Esophagus muscularis mucosa (tissue), 4 donors: ENCODE measurements at places on chromosomes 5 and 9. TPM values are rescaled to one million over a fixed set of nuclear protein-coding genes. Genes with fewer than 3 reads are reported as not detected.

ELP1 gene
- total RNA-seq, result 16.2 TPM

RAD50 gene
- total RNA-seq, result 33.0 TPM

LCN9 gene
- not detected for total RNA-seq

CACNA1B gene
- total RNA-seq, result 0.33 TPM

AJM1 gene
- total RNA-seq, result 14.0 TPM

PCSK5 gene
- 32.7 TPM for total RNA-seq

LEAP2 gene
- 0.26 TPM for total RNA-seq

C5orf58 gene
- total RNA-seq, result not detected

HRH2 gene
- 3.1 TPM for total RNA-seq

PRSS3 gene
- total RNA-seq, result 1.4 TPM

DNA sequence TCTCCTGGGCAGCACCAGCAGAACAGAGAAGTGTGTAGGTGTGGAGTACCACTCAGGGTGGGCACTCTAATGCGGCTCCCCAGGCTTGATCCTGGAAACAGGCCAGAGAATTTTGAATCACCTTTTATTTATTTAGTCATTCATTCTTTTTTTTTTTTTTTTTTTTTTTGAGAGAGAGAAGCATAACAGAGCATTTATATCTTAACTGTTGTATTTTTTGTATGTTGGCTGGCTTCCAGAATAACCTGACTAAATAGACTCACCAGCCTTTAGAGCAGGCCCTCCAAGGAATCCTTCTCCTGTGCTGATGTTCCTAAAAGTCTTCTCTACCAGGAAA lies 153.4 kb downstream of the PIK3R1 start:
- H3K27me3 ChIP-seq, result no peaks in the 10 kb centered on the region
- H3K4me3 ChIP-seq, result no peak overlapping the region
- no peak for DNase-seq

DNA sequence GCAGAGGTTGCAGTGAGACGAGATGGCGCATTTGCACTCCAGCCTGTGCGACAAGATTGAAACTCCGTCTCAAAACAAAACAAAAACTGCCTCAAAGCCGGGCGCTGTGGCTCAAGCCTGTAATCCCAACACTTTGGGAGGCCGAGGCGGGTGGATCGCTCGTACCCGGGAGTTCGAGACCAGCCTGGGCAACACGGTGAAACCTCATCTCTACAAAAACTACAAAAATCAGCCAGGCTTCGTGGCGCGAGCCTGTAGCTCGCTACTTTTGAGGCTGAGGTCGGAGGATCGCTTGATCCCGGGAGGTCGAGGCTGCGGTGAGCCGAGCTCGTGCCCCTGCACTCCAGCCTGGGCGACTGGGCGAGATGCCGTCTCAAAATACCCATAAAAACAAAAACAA lies 988 bp downstream of the GFM2 start:
- H3K27ac ChIP-seq, result peak overlapping the region; percentile 87
- H3K4me3 ChIP-seq, result peak overlapping the region; percentile 81
- peaks cover 15% of the 10 kb centered on the region for H3K36me3 ChIP-seq

- DNase-seq, result no peak
- H3K4me3 ChIP-seq, result no peak overlapping the region
- no peaks in the 10 kb centered on the region for H3K4me1 ChIP-seq
- no peak overlapping the region for H3K27ac ChIP-seq
- no peaks in the 10 kb centered on the region for H3K36me3 ChIP-seq
Measured at GRCh38 chr5:25570067-25570583, 925.3 kb upstream of the CDH10 start.

- no peak overlapping the region for H3K4me3 ChIP-seq
- no peak overlapping the region for H3K27ac ChIP-seq
- no peak for DNase-seq
- H3K27me3 ChIP-seq, result no peaks in the 10 kb centered on the region
Measured at GRCh38 chr5:6505416-6505755, 56.7 kb downstream of the UBE2QL1 start.

DNA sequence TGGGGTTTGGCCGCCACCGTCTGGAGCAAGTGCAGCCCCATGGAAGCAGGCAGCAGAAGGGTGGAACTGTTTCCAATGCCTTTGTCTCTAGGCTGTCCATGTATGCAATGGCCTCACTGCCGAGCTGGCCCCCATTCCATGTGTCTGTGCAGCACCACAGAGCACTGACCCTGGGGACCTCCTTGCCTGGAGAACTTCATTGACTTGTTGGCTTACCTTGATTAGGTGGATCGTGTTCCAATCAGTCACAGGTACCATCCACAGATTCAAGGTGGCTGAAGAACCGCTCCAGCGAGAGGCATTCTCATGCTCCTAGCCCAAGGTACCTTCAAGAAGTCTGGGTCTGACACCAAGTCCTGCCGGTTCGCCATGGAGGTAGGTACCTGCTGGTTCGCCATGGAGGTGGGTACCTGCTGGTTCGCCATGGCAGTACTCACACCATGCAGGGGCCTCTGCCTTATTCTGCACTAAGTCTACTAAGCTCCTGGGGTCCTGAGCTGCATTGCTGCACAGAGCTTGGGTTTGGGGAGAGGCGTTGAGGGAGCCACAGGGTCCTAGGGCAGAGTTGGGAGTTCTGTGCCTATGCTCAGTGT lies 358.3 kb upstream of the IRX1 start:
- H3K36me3 ChIP-seq, result no peaks in the 10 kb centered on the region
- no peaks in the 10 kb centered on the region for H3K4me1 ChIP-seq
- DNase-seq, result peak; percentile 86

- no peak overlapping the region for H3K4me3 ChIP-seq
- H3K27me3 ChIP-seq, result no peaks in the 10 kb centered on the region
- H3K27ac ChIP-seq, result no peak overlapping the region
- H3K36me3 ChIP-seq, result no peaks in the 10 kb centered on the region
Measured at GRCh38 chr5:74333430-74333829, 307.1 kb downstream of the ENC1 start.

GRCh38 chr5:38329132-38329715 lies 70.9 kb downstream of the EGFLAM start:
- H3K27me3 ChIP-seq, result no peaks in the 10 kb centered on the region
- H3K27ac ChIP-seq, result no peak overlapping the region
- no peaks in the 10 kb centered on the region for H3K36me3 ChIP-seq

DNA sequence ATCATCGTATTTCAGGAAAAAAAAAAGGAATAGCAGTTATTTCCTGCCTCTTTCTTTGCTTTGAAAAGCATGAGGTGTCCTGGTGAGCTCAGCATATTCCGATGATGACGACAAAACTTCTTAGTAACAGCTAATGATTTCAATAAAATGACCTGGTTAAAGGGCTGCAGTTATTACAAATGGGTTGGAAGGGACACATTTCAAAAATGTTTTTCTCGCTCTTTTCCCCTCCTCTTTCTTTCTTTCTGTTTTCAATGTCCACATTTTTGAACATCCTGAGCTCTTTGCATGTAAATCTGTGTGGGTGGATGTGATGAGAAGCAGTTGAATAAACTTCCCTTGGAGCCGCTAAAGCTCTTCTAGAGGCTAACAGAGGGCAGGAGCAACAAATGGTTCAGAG lies 186.8 kb upstream of the SLC27A6 start:
- no peak overlapping the region for H3K27ac ChIP-seq
- H3K36me3 ChIP-seq, result no peaks in the 10 kb centered on the region
- no peak for DNase-seq
- no peak overlapping the region for H3K4me3 ChIP-seq
- H3K27me3 ChIP-seq, result no peaks in the 10 kb centered on the region

DNA sequence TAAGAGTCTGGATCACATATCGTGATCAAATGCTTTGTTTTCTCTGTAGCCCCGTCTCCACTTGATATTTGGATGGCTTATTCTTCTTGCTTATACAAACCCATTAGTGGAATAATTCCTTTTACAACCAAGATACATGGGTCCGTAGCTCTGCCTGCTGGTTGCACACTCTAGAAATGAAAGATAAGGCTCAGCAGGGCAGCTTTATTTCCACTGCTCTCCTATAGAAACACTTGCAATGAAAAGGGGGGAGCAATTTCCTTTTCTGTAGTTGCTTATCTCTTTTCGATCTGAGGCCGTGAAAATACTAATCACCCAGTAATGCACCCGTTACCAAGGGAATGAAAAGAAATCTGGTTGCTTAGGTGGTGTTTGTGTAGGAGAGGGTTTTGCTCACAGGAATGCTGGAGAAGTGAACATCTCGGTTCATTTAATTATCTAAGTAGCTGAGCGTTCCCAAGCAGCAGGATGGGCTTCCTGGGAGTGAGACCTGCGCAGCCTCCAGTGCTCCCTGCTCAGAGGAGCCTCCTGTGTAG lies 131.7 kb downstream of the ADAMTS16 start:
- no peak overlapping the region for H3K27ac ChIP-seq
- no peaks in the 10 kb centered on the region for H3K36me3 ChIP-seq
- no peaks in the 10 kb centered on the region for H3K27me3 ChIP-seq
- peak overlapping the region; percentile 30 for H3K4me3 ChIP-seq
- peaks cover 10% of the 10 kb centered on the region for H3K4me1 ChIP-seq
- peak; percentile 68 for DNase-seq

- no peak for DNase-seq
- H3K4me3 ChIP-seq, result no peak overlapping the region
- H3K27ac ChIP-seq, result peak overlapping the region; percentile 46
- no peaks in the 10 kb centered on the region for H3K27me3 ChIP-seq
- peaks cover 35% of the 10 kb centered on the region for H3K4me1 ChIP-seq
Measured at GRCh38 chr5:123813937-123814624, 302.1 kb downstream of the CSNK1G3 start.

DNA sequence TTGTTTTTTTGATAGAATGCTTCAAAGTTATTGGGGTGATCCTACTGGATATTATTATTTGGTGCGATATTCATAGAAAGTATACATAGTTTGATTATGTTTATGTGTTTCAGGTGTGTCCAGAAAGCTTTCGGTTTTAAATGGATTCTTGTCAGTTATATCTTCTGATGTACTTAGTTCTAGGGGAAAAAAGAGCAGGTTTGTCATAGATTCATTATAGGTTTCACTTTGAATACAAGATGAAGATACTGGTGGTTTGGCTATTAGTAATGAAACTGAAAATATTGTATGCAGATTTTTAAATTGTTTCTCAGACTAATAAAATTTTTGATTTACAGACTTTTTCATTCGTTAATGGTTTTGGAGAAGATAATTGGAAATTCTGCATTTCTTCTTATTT lies 98.9 kb downstream of the MAN2A1 start:
- H3K27ac ChIP-seq, result no peak overlapping the region
- DNase-seq, result no peak
- no peaks in the 10 kb centered on the region for H3K4me1 ChIP-seq
- no peaks in the 10 kb centered on the region for H3K36me3 ChIP-seq
- no peak overlapping the region for H3K4me3 ChIP-seq
- no peaks in the 10 kb centered on the region for H3K27me3 ChIP-seq

DNA sequence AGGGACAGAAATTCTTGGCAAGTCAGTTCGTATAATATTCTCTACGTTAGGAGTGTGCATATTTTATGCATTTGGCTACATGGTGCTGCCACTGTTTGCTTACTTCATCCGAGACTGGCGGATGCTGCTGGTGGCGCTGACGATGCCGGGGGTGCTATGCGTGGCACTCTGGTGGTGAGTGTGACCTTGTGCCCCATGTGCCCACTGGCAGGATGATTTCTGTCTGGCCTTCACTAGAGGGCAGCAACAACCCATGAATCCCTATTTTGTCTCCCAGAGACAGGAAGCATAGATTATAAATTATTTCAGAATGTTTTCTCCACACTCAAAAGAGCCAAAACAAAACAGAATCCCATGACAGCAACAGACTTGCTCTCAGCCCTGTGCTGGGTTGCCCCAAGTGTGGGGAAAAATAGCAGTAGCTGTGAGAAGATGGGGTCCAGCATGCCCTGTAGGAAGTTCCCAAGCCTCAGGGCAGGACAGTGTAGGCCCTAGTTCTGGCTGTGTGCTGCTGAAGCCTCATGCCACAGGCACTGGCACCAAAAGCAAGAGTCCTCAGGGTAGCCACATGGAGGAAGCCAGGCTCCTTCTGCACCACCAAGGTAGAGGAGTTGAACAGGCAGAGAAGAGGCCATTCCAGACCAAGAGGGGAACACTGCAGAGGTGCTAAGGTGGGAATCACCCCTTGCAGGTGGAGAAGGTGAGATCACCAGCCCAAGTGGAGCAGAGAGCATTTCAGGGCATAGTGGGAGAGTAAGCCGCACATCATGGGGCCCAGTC lies 16.0 kb downstream of the SLC22A5 start:
- no peak overlapping the region for H3K4me3 ChIP-seq
- peaks cover 54% of the 10 kb centered on the region for H3K4me1 ChIP-seq
- peaks cover 15% of the 10 kb centered on the region for H3K36me3 ChIP-seq

GRCh38 chr9:116414374-116414773 lies 260.8 kb downstream of the PAPPA start:
- no peaks in the 10 kb centered on the region for H3K36me3 ChIP-seq
- H3K27ac ChIP-seq, result no peak overlapping the region
- no peak for DNase-seq
- H3K27me3 ChIP-seq, result no peaks in the 10 kb centered on the region

- no peak overlapping the region for H3K4me3 ChIP-seq
- peaks cover 9% of the 10 kb centered on the region for H3K4me1 ChIP-seq
- no peak for DNase-seq
- no peaks in the 10 kb centered on the region for H3K36me3 ChIP-seq
Measured at GRCh38 chr9:303502-303901, 88.8 kb downstream of the DOCK8 start.

GRCh38 chr5:38847559-38848347 lies 1.9 kb downstream of the OSMR start:
- no peaks in the 10 kb centered on the region for H3K27me3 ChIP-seq
- DNase-seq, result no peak
- no peaks in the 10 kb centered on the region for H3K36me3 ChIP-seq
- peaks cover 4% of the 10 kb centered on the region for H3K4me1 ChIP-seq
- peak overlapping the region; percentile 81 for H3K4me3 ChIP-seq

DNA sequence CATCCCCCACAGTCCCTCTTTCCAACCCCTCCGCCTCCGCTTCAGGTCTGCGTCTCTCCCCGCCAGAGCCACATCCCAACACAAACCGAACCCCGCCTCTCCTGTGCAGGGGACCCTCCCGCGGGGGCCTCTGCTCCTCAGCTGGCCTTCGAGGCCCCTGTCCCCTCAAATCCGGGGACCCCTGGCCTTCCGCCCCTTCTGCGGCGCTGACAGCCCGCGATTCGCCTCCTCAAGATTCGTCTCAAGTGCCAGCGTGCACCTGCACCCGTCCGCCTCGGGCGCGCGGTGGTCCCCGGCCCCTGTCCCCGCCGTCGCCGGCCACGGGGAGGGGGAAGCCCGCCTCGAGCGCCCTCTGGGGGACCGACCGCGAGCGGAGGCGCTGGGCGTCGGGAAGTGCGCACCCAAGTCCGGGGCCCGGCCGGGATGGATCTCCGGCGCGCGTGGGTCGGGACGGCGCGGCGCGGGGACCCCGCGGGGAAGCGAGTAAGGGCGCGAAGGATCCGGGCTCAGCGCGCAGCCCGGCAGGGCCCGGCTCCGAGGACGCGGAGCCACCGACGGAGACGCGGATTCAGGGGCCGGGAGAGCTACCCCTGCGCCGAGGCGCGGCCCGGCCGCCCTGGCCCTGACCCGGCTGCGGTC lies 623 bp downstream of the FLT4 start:
- H3K36me3 ChIP-seq, result no peaks in the 10 kb centered on the region
- peaks cover 9% of the 10 kb centered on the region for H3K27me3 ChIP-seq
- no peak for DNase-seq
- peak overlapping the region; percentile 53 for H3K27ac ChIP-seq
- peak overlapping the region; percentile 61 for H3K4me3 ChIP-seq
- H3K4me1 ChIP-seq, result peaks cover 44% of the 10 kb centered on the region

GRCh38 chr5:142690667-142691066 lies 4.8 kb upstream of the FGF1 start:
- no peaks in the 10 kb centered on the region for H3K36me3 ChIP-seq
- H3K4me3 ChIP-seq, result no peak overlapping the region
- DNase-seq, result no peak
- H3K27me3 ChIP-seq, result no peaks in the 10 kb centered on the region
- H3K27ac ChIP-seq, result no peak overlapping the region
